GM04504 (cell line): ENCODE measurements at places on chromosomes 5 and 9.

DNA sequence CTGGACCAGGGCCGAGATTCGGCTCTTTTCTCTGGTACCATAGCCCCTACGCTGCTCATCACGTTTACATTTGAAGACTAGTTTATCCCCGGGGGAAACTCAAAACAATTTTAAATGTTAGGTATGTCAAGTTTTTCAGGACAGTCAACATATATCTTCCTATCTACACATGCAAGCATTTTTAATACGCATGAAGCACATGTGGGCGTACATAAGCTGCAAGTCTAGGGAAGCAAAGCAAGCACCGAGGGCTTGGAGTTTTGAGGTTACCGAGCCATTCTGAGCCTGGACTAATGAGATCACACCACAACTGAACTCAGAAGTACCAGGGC, 154.4 kb downstream of the AUH start:
- DNase-seq, result no peak

DNA sequence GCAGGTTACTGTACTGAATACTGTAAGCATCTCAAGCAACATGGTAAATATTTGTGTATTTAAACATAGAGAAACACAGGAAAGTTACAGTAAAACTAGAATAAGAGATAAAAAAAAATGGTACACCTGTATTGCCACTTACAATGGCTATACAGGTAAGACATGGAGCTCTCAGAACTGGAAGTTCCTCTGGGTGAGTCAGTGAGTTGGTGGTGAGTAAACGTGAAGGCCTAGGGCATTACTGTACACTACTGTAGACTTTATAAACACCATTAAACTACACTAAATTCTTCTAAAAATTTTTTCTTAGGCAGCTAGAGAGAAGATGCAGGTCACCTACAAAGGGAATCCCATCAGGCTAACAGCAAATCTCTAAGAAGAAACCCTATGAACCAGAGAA, 872.9 kb downstream of the TAF11L14 start:
- DNase-seq, result no peak

GRCh38 chr5:96157077-96157780, 195.6 kb upstream of the ELL2 start:
- DNase-seq, result no peak

GRCh38 chr5:138502121-138502520, 36.8 kb downstream of the EGR1 start:
- no peak for DNase-seq

DNA sequence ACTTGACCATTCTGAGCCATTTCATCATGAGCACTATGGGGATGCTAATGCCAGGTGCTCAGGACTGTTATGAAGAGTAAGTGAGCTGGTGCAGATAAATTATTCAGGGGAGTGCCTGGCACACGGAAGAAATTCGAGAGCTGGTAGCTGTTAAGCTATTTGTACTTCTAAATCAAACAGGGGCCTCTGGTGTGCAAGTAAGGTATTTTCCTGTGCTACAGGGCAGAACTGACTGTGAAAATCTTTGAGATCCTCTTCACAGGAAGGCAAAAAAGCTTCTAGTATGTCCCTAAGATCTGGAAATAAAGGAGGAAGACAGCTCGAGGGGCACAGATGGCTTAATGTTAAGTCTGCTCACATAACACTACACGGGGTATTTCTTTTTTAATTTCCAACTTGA, 106.3 kb upstream of the SPOCK1 start:
- no peak for DNase-seq

DNA sequence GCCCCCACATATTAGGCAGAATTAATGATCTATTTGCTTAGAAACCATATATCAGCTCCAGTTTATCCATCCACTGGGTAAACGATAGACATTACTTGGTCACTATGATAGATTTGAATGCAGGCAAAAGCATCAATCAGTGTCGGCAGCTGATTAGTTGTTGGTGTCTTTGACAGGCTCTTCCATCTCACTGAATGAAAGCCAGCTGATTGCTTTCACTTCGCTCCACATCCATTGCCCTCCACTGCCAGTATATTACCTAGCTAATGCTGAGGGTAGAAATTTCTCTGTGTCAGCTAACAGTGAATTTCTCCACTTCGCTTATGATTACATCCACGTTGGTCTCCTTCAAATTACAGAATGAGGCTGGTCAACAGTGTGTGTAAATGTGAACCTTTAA, 821.3 kb upstream of the TYRP1 start:
- DNase-seq, result no peak

DNA sequence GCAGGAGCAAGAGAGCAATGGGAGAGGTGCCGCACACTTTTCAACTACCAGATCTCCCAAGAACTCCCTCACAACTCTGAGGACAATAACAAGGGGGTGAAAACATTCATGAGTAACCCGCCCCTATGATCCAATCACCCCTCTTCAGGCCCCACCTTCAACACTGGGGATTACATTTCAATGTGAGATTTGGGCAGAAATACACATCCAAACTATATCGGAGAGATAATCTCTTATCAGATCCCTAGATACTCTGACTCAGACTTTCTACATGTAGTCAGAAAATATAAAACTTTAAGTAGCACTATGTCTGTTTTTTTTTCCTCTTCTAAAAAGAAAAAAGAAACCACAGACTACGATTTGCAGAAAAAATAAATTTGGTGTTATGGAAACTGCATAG, 1595.9 kb upstream of the NUDT12 start:
- no peak for DNase-seq

- no peak for DNase-seq
These were observed 1247.4 kb downstream of the EFNA5 start for GRCh38 chr5:106423109-106423897.

GRCh38 chr5:138666226-138666742, 86.9 kb upstream of the CTNNA1 start:
- no peak for DNase-seq

- DNase-seq, result no peak
These were observed 23.4 kb downstream of the CETN3 start for GRCh38 chr5:90386099-90386710.

DNA sequence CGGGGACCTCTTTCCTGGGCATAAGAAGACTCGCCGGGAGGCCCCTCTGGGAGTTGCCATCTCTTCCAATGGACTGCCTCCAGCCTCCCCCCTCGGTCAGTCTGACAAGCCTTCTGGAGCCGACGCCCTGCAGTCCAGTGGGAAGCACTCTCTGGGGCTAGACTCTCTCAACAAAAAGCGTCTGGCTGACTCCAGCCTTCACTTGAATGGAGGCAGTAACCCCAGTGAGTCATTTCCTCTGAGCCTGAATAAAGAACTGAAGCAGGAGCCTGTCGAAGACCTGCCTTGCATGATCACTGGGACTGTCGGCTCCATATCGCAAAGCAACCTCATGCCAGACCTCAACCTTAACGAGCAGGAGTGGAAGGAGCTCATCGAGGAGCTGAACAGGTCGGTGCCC, 28.4 kb upstream of the LTC4S start:
- DNase-seq, result peak; percentile 72

DNA sequence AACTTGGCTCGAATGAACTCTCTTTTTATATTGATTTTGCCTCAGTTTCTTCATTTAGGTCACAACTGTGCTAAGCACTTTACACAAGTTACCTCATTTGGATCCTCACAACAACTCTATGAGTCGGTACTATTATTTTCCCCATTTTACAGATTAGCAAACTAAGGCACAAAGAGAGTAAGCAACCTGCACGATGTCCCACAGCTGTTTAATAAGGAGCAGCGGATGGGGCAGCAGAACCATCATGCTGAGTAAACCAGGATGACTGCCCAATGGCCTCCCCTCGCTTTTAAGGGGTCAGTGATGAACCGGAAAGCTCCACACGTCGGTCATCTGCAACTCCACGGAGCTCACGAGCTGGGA, 607 bp downstream of the PRELID2 start:
- no peak for DNase-seq

- DNase-seq, result no peak
These were observed 795 bp upstream of the ASS1 start for GRCh38 chr9:130443840-130444492.

DNA sequence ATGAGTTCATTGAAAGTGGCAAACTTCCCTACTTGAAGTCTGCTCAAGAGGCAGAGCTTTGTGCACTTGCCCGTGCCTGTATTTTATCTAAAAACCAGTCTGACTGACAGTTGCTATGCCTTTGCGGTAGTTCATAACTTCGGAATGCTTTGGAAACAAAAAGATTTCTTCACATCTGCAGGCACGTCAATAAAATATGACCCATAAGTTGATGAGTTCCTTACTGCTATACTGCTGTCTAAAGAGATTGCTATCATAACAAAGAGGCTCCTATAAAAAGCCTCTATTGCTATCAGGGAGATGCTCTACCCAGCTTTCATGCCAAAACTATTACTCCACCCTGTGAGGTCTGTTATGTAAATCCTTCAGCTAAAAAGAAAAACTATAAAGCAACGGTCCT, 25.4 kb upstream of the RNF20 start:
- DNase-seq, result peak; percentile 75

DNA sequence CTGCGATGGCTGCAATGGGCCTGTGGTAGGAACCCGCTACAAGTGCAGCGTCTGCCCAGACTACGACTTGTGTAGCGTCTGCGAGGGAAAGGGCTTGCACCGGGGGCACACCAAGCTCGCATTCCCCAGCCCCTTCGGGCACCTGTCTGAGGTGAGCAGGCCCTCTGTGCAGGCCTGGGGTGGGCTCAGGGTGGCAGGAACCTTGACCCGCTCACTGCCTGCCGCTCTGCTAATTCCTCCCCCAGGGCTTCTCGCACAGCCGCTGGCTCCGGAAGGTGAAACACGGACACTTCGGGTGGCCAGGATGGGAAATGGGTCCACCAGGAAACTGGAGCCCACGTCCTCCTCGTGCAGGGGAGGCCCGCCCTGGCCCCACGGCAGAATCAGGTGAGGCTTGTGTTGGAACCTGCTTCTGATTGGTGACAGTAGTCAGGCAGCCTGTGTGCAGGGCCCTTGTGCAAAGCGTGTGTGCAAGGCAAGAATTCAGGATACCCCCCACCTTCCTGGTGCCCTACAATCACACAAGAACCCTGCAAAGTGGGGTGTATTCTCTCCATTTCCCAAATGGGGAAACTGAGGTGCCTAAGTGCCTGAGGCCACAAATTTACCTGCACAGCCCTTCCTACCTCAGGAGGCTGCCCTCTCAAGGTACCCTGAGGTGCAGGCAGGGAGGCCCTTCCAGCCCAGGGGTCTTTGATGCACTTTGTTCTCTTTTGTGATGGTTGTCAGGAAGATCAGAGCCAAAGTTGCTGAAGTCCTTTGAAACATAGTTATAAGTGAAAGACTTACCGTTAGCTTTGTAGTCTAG, 3.4 kb downstream of the SQSTM1 start:
- no peak for DNase-seq

DNA sequence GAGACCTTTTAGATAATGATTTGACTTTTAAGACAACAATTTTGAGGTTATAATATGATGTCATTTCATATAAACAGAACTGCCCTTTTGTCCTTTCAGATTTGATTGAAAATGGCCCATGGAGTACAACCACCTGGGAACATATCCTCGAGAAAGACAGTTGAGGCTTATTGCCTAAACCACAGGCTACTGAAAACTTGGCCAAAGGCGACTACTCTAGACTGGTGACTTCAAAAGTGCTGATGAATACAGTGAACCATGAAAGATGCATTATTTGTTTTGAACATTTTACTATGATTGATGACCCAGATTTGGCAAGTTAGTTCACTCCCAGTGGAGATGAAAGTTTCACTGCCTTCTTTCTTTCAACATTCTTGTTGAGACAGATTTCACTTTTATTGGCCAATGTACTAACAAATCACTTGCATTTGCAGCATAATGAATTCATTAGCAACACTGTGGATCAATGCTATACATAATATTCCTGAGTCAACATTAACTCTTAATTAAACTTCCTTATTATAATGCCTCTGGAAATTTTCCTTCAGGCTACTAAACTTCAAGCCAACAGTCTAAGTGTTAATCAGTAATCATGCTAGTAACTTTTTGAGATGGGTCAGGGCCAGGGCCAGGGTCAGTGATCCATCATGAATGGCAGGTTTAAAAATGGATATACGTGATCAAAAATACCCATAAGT, 480.3 kb downstream of the RAB3C start:
- DNase-seq, result peak; percentile 71

DNA sequence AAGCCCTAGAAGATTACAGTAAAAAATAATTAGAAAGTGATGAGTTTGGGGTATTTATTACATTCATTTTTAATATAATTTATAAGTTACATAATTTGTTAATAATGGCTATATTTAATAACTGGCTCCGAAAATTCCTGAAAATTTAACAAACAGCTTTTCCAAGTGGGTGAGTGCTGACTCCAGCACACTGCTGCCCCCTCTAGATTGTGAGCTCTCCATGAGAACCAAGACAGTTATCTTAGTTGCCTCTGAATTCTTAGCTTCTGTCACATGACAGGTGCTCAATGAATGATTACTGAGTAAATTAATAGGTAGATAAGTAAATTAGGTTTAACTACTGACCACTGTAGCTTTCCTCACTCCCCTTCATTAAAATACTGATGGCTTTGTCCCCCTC, 7.8 kb downstream of the KLHL3 start:
- DNase-seq, result no peak

DNA sequence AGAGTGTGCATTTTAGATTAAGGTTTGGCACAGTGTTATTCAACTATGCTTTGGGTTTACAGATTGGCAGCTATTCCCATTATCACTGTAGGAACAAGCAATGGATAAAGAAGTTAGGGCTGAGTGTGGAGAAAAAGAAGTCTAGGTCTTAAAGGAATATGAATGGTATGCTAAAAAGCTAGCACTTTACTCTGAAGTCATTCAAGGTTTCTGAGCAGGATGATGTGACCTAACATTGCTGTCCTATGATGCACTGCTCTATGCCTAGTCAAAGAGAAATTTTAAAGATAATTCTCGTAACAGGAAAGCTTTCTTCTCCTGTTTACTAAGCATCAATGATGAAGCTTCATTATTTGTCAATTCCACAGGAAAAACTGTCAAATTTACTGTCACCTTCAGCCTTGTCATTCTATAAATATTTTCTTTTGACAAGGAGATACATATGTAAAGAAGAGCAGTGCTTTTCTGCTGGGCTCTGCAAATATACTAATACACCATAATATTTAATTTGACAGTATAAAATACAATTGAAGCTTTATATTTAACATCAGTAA, 476.1 kb upstream of the PTPRD start:
- no peak for DNase-seq

- no peak for DNase-seq
These were observed 55.5 kb downstream of the TENT4A start for GRCh38 chr5:6768590-6769230.

DNA sequence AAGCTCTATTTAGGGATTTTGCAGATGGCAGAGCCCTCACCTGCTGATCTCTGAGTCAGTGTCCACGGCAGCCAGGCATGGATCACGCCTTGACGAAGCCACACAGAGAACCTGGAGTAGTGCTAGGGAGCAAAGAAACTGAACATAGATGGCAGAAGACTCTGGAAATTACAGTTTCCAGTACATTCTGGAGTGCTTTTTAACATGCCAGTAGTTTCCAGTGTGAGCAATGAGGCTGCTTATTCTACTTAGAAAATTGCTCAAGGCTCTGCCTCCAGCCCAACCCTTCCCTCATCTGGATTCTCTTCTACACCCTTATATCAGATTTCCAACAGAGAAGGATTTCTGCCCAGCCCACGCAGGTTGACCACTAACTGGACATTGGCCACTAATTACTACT, 203.3 kb downstream of the ADAMTS12 start:
- DNase-seq, result no peak

GRCh38 chr9:6616951-6617602, 28.5 kb downstream of the GLDC start:
- no peak for DNase-seq
